ENCODE measurements at places on chromosomes 11 and 22.

DNA sequence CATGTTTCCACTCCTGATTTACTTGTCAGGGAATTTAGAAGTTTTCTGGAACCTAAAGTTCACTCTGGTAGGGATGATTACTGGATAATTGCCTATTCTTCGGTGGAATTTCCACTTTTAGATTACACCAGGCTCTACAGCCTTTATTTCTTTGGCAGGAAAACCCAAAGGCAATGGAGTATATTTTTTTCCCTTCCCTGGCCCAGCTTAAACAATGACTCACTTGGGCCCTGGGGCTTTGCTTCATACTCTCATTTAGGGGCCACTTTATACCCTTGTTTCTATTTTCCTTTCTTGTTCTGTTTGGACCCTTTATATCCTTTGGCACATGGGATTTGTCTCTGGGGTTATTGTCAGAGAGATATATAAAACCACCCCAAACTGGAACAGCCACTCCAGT, 114.7 kb downstream of the CSTPP1 start:
- peak; percentile 37 for DNase-seq

- DNase-seq: no peak
These were observed 248.6 kb upstream of the PLET1 start for GRCh38 chr11:112509300-112509699.

- DNase-seq: no peak
These were observed 82.9 kb downstream of the CCDC34 start for GRCh38 chr11:27280140-27280539.

GRCh38 chr11:2931771-2932738, 2.8 kb upstream of the PHLDA2 start:
- DNase-seq: no peak

- no peak for DNase-seq
These were observed 101.7 kb upstream of the TRIM77 start for GRCh38 chr11:89608234-89608966.

- DNase-seq: peak; percentile 51
These were observed 479 bp downstream of the RSF1 start for GRCh38 chr11:77819921-77820564.

- peak; percentile 61 for DNase-seq
These were observed 7.2 kb downstream of the POLD4 start for GRCh38 chr11:67345920-67346819.

- no peak for DNase-seq
These were observed 106.2 kb upstream of the USP47 start for GRCh38 chr11:11735586-11735985.

GRCh38 chr11:108112057-108112456, 9.3 kb upstream of the ACAT1 start:
- peak; percentile 17 for DNase-seq

GRCh38 chr11:2134022-2135010, 4.9 kb downstream of the IGF2 start:
- no peak for DNase-seq

DNA sequence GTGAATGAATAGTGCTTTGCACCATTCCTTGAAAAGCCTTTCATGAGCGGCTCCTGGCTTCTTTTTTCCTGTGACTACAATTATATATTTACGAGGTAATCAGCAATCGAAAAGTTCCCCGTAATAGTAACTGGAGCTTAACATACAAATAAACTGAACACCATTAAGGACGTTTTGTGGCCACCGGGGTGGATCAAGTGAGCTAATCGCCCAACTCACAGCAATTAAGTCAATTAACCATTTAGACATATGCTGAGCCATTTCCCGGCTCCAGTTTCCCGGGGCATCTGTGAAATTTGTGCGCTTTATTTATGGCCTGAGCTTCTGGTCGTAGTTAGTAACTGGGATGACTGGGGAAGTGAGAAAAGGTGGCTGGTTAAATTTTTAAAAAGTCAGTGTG, 465.2 kb downstream of the MIAT start:
- no peak for DNase-seq

DNA sequence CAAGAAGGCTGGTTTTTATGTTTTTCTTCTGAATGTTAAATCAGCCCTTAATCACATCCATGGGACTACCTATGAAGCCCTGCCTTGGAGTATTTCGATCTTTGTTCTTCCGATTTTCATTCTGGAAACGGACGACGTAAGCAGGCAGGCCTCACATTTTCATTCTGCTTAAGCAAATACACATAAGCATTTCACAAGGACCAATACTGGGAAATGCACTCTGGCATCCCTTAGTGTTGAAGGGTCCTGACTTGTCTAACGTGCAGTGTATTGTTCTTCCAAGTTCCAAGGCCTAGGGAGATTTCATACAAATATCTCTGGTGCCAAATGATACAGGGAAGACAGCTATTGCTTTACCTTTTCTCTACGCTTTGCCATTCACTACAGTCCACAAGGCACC, 143.8 kb downstream of the LARGE1 start:
- no peak for DNase-seq

DNA sequence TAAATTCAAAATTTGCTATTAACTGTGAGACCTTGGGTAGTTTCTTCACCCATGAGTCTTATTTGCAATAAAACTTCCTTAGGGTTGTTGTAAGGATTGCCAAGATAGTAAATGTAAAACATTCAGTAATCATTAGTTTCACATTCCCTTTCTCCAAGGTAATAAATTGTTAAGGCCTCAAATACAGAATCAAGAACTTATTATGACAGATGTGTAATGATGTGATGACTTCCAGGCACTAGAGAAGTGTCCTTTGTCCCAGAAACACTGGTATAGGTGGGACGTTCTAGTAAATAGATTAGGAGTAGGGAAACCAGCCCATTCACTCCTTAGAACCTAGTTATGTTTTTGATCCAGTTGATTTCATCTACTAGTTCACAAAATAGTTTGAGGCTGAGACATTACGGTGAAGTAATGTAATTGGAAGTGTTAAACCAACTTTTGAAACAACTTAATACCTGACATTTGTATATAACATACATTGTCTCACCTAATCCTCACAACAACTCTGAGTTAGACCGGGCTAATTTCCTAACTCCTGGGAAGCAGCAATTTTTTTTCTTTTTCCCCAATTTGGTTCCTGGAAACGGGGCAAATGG, 25.5 kb downstream of the CTNND1 start:
- DNase-seq: no peak

DNA sequence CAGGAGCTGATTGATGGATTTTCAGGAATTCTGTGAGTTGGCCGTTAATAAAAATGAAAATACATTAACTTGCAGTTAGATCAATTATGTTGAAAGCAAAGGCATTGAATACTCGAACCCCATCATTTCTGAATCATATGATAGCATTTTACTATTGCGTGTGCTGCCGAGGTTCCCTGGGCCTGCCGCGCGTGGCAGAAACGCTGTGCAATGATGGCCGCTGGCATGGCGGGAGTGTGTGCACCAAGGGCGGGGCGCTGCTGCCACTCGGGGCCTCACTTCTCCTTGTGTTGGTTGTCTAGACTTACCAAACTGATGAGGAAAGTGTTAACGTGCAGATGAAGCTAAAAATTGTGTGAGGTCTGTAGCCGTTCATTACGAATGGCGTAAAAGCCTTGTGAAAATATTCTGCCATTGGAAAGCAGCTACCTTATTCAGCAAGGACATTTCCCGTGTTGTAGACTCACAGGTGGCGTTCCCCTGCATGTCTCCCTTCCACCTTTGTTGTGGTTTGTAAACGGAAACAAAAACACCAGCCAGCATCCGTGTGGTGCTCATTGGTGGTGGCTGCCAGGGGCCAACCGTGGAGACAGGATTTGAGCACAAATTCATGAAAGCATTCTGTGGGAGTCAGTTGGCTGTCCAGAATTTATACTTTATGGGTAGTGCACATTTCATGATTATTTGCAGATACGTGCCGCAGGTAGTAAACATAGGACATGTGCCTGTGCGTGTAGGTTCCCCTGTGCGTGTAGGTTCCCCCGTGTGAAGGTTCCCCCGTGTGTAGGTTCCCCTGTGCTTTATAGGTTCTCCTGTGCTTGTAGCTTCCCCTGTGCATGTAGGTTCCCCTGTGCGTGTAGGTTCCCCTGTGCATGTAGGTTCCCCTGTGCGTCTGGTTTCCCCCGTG, 5.9 kb upstream of the GRAMD4 start:
- DNase-seq: no peak

DNA sequence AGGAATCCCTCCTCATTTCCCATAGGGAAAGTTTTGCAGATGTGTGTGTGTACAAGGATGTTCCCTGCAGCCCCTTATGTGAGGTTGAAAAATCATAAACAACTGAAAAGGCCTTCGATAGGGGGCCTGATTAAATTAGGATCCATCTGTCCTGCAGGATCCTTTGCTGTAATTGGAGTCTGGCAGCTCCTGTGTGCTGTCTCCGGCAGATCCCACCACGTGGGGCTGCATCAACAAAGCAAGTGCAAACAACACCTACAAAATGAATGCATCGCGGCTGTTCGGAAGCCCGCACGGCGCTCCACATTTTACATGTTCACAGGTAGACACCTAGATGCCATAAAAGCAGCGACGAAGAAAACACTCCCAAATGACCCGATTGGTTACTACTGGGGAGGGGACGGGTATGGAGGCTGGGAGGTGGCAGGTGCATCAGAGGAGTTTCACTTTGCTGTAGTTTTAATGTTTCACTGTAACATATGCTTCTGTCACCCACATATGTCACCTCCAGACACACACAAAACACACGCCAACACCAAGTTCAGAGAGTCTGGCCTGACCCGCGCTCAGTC, 52.2 kb downstream of the NFAM1 start:
- DNase-seq: no peak

DNA sequence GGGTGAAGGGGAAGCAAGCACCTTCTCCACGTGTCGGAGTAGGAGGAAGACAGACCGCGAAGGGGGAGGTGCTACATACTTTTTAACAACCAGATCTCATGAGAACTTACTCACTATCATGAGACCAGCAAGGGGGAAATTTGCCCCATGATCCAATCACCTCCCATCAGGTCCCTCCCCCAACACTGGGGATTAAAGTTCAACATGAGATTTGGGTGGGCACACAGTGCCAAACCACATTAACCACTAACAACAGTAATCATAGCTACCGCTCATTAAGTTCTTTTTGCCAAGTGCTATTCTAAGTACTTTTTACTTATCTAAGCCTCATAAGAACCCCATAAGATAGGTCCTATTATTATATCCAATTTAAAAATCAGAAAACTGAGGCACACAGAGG, 450.5 kb upstream of the DDI1 start:
- DNase-seq: no peak

- peak; percentile 31 for DNase-seq
These were observed 384.3 kb downstream of the NTM start for GRCh38 chr11:131754671-131755070.

GRCh38 chr11:122354025-122354697, 238.1 kb upstream of the BLID start:
- peak; percentile 70 for DNase-seq

- peak; percentile 78 for DNase-seq
These were observed 2.9 kb downstream of the KLHL35 start for GRCh38 chr11:75429902-75430713.

DNA sequence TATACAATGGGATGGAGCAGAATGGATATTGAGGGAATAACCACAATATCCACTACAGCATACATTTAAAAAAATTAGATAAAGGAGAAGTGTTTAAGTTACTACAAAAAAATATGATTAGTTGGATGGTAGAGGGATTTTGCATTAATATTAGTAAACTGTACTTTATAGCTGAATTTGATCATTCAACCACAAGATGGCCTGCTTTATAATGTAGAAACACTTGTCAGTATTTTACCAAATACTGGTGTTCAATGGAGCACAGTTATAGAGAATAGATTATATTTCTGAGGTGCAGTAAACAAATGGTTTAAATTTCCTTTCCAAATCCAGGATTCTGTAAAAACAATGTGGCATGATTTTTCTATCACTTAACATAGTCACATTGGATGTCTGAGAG, 818.8 kb upstream of the CHORDC1 start:
- DNase-seq: no peak

DNA sequence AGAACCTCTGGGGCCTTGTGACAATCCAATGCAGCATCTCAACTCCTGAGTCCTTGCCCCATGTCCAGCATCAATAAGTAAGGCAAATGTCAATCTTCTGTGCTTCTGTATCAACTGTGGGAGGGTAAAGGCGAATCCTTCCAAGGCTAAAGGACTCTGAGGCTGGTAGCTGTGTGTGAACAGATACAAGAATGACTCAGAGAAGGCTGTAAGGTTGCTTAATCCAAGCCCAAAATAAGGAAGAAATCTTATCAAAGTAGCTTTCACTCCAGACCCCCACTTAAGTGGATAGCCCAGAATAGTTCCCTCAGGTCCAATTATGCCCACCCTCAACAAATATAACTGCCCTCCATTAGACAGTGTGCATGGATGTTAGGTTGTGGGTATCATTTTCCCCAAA, 28.1 kb upstream of the SCGB1A1 start:
- DNase-seq: no peak

DNA sequence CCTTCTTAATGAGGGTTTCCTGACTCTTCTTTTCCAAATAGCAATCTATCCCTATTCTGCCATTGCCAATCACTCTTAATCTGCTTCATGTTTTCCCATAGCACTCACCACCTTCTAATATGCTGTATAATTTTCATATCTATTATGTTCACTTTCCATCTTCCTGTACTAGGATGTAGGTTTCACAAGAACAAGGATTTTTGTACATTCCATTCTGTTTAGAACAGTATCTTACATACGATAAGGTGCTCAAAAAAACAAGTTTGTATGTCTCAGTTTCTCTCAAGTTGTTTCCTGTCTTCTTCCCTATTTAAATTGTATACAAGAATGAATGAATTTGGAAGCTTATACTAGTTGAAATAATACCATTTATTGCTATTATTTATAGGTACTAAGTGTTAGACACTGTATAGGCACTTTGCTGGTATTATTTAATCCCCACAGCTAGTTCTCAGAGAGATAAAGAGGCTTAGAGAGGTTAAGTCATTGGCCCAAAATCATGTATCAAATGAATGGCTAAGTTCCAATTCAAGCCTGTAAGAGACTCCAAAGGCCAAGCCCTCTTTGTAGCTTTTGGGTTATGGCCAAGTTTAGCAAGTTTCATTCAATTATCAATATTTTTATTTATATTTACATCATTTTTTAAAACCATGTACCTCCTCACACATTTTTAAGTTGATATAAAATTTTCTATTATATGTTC, 134.7 kb downstream of the PAX6 start:
- DNase-seq: no peak

- DNase-seq: peak; percentile 66
These were observed 3.5 kb upstream of the KRTAP5-6 start for GRCh38 chr11:1693327-1694063.

DNA sequence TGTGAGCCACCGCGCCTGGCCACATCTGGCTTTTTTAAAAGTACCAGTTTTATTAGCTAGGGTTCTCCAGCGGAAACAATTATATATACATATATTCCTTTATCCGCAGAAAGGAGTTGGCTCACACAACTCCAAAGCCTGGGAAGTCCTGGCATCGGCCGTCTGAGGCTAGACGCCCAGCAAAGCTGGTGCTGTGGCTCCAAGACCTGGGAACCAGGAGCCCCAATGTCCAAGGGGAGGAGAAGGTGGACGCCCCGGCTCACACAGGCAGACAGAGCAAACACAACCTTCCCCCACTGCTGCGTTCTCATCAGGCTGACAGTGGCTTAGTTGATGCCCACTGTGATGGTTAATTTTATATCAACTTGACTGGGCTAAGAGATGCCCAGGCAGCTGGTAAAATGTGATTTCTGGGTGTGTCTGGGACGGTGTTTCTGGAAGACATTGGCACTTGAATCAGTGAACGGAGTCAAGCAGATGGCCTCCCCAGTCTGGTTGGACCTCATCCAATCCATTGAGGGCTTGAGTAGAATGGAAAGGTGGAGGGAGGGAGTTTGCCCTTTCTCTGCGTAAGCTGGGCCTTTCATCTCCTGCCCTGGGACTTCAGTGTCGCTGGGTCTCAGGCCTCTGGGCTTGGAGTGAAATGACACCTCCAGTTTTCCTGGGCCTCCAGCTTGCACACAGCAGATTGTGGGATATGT, 904.4 kb downstream of the BRD1 start:
- DNase-seq: no peak

GRCh38 chr11:44779736-44780520, 53.2 kb downstream of the TSPAN18 start:
- no peak for DNase-seq

All from fibroblast of lung (primary cell).